Stimulated activated CD8-positive, alpha-beta memory T cell treated with anti-CD3 and anti-CD28 coated beads, Interleukin-4, amount 100 ng/mL, for 48 hours (primary cell): ENCODE measurements at places on chromosomes 16 and 17.

DNA sequence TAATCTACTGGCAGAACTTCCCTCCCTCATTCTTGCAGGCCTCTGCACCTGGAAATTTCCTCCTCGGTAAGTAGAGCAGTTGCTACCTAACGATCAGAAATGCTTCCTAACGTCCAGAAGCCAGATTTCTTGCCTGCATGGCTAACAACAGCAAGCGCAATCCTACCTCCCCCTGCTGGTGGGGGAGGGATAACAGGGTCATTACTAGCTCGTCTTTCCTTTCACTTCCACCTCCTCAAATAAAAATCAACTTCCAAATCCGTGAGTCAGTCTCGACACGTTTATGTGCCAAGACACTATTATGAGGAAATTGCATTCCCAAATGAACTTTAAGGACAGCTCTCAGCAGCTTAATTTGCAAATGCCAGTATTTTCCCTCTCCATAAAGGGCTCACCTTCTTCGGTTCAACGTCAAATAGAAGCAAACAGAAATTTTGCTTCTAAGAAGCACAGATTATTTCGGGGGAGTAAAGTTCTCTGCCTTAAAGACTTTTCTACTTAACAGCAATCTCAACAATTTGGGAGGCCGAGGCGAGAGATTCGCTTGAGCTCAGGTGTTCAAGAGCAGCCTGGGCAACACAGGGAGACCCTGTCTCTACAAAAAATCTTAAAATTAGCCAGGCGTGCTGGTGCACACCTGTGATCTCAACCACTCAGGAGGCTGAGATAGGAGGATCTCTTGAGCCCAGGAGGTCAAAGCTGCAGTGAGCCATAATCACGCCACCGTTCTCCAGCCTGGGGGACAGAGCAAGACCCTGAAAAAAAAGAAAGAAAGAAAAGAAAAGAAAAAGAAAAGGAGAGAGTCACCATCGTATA lies 188.6 kb upstream of the PSMD7 start:
- DNase-seq, result peak; percentile 52

DNA sequence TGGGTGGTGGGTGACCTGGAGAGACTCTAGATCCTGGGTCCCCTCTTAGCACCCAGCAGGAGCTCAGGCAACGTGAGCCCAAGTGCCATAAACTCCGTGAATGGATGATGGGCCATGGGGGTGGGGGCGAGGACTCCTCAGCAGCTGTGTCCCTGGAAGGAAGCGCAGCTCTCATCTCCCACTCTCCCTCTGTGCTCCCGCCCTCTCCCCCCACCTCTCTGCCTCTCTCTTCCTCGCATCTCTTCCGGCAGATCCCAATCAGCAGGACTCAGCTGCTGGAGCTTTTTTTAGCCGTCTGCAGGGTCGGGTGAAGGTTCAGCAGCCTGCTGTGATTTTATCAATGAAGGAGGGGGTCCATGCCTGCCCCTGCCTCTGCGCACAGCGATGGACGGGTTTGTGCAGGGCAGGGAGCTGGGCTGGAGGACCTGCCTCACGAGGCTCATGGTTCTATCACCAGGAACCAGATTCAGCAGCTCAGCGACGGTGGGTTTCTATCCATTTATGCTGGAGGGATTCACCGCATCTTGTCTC lies 8.3 kb downstream of the CCR7 start:
- peak; percentile 28 for DNase-seq

DNA sequence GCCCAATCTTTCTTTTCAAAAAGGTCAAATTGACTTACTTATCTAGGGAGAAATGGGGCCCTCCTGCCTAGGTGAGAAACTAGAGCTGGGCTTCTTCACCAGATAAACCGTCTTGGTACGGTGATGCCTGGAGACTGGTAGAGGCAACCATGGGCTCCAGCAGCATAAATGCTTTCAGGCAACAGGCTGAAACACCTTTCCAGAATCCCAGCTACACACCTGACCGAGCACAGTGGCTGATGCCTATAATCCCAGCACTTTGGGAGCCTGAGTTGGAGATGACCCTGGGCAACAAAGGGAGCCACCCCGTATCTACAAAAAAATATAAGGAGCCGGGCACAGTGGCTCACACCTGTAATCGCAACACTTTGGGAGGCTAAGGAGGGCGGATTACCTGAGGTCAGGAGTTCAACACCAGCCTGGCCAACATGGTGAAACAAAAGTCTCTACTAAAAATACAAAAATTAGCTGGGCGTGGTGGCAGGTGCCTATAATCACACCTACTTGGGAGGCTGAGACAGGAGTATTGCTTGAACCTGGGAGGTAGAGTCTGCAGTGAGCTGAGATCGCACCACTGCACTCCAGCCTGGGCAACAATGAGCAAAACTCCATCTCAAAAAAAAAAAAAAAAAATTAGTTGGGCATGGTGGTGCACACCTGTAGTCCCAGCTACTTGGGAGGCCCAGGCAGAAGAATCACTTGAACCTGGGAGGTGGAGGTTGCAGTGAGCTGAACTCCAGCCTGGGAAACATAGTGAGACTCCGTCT lies 8.0 kb downstream of the TRAF4 start:
- no peak for DNase-seq

GRCh38 chr17:6454495-6455320 lies 10.5 kb downstream of the PIMREG start:
- DNase-seq, result no peak

DNA sequence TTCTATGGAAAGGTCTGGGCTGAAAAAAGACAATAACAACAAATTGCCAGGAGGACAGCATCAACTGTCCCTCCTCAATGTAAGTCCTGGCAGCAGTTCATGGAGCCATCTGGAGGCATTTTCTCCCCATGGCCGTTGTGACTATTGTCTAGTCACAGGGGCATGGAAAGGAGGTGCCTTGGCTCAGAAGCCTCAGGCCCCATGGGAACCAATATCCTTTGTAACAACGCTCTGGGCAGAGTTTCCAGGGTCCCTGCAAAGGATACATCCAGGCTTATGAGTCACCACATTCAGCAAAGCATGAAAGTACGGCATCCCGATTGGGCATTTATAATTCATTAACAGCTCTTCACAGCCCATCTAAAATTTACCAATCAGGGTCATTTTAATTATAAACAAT lies 85.2 kb downstream of the GLG1 start:
- DNase-seq, result no peak

DNA sequence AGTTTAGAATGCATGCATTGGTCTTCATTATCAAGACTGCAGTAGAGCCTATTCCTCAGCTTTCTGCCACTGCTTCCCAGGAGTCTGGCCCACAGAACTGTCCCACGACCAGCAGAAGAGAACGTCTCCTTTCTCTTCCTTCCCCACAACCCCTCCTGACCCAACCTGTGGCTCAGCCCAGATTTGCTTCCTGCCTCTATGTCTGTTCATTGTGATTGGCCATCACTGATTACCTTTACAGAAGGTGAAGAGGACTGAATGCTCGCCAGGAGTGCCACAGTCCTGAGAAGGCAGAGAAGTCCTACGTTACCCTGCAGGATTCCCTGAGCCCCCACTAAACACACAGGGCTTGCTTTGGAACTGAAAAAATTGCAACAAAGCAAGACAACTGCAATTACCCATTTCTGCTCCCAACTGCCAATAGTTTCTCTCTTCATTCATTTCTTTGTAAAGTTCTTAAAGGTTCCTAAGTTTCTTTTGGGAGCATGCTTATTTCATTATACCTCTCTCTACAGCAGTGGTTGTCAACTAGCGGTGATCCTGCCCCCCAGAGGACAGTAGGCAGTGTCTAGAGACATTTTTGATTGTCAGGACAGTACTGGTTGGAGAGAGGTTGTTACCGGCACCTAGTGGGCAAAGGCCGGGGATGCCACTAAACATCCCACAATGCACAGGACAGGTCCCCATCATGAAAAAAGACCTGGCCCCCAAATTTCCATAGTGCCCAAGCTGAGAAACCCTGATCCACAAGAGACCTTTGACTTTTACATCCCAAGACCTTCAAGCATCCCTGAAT lies 4.5 kb upstream of the NAT9 start:
- no peak for DNase-seq

- DNase-seq, result peak; percentile 60
These were observed 786 bp upstream of the CACNA1G start for GRCh38 chr17:50559674-50560184.

DNA sequence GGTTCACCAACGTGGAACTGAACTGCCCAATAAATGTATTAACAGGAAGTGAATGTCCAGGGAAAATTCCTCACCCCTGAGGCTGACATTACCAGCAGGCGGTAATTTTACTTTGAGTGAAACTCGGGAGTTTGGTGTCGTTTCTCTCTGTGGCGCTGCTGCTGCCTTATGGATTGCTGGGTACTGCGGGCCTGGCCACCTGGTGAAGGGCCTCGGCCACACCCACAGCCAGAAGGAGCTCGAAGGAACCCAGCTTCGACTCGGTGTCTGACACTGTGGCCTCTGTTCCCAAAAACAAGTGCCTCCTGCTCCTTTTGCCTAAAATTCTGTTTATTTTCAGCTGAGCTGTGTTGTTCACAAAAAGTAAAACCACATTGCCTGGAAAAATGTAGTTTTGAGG lies 115.0 kb downstream of the BANP start:
- DNase-seq, result no peak

DNA sequence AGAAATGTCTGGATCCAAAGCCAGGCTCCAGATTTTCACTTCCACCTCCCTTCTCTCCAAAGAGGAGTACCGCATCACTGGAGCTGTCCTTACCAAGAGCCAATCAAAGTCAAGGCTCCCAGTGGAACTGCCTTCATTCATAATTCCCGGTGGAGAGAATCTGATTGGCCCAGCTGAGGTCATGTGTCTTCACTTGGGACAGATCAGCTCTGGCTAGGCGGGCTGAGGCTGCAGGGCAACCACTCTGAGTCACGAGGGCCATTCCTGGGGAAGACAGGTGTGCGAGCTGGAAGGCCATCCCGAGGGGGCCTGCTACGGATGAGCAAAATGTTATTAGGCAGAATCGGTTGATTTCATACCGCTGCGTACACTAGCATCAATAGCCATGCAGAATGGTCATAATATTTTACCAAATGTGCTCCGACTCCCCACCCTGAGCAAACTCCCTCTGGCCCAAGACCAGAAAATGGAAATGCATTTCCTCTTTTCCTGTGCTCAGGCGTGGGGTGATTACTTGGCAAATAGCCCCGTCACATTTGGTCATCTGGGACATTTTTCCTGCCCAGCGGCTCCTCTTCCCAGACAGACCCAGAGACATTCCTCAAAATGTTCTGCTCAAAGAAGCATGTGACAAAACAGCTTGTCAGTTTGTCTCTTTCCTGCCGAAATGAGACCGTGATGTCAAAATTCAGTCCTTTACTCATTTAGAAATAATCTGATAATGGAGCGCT lies 111.1 kb downstream of the AIPL1 start:
- no peak for DNase-seq

- no peak for DNase-seq
These were observed 41.3 kb downstream of the GP2 start for GRCh38 chr16:20285993-20286499.

DNA sequence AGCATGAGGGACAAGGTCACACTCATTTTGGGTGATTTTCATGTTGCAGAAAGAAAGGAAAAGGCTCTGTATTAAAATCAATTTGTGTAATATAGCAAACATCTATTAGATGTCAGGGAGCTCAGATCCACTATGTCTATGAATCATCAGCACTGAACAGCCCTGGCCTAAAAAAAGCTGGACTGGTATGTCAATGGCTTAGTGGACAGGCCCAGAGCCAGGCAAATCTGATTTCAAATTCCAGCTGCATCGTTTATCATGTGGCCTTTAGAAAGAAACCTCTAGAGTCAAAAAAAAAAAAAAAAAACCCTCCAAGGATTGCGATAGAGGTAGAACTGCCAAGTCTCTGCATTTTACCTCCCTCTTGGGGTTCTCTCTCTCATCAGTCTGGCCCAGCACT lies 5.4 kb downstream of the GAS7 start:
- DNase-seq, result no peak

DNA sequence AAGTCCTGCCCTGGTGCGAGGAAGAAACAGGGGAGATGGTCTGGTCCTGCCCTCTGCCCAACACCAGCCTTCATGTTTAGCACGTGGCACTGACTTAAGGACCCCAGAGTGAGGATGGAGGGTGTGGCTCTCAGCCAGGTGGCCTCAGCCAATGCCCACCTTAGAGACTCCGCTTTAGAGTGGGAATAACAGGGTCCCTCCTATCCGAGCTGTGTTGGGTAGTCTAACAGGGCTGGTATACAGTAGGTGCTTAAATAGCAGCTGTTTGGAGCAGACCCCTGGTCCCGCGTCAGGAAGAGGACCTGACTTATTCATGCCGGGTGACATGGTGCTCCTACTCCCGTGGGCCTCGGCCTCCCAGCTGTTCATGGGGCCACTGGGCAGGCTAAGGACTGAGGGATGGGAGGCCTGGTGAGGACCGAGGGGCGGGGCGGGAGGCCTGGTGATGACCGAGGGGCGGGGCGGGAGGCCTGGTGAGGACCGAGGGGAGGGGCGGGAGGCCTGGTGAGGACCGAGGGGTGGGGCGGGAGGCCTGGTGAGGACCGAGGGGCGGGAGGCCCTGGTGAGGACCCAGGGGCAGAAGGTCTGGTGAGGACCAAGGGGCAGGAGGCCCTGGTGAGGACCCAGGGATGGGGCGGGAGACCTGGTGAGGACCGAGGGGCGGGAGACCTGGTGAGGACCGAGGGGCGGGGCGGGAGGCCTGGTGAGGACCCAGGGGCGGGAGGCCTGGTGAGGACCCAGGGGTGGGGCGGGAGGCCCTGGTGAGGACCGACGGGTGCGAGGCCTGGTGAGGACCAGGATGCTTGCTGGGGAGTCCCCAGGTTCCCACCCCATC lies 7.6 kb downstream of the ZFPM1 start:
- DNase-seq, result no peak
